Activated CD4-positive, alpha-beta T cell treated with anti-CD3 and anti-CD28 coated beads, Interleukin-2, amount 50 U/mL, for 24 hours (primary cell): ENCODE measurements at places on chromosomes 11 and 22.

DNA sequence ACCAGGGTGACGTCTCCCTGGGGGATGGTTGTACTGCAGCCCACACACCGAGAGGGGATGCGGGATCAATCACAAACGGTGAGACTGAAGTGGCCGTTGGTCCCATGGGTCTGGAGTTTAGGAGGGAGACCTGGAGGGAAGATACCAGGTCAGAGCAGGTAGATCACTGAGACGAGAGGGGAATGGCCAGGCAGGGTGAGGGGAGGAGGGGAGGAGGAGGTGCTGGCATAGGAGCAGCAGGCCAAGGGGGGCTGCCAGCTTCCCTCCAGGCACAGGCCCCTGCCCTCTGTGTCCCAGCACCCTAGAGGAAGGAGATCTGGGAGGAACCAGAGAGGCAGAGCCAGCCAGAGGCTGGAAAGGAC is 7.0 kb downstream of the MAPK8IP2 start:
- DNase-seq = no peak

GRCh38 chr11:131907371-131907770 is 537.0 kb downstream of the NTM start:
- DNase-seq = no peak

- DNase-seq = no peak
These were observed 342.1 kb upstream of the SYN3 start for GRCh38 chr22:33400061-33400840.

GRCh38 chr11:100403816-100404215 is 283.3 kb upstream of the ARHGAP42 start:
- DNase-seq = no peak

DNA sequence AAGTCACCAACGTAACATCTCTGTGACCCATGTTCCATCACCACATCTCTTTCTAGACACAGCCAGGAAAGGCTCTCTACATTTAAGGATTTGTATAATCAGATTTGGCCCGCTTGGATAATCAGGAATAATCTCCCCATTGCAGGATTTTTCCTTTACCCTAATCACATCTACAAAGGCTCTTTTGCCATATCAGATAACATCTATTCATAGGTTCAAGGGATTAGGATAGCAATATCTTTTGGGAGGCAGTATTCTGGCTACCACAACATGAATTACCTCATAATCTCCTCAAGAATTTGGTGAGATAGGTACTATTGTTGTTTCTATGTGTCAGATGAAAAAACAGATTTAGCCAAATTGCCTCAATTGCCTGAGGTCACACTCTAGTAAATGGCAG is 142.8 kb upstream of the UBASH3B start:
- no peak for DNase-seq

- no peak for DNase-seq
These were observed 5.8 kb downstream of the TRIM29 start for GRCh38 chr11:120131941-120132644.

- DNase-seq = no peak
These were observed 18.5 kb downstream of the FBLN1 start for GRCh38 chr22:45521178-45521577.
